ENCODE measurements at places on chromosomes 3 and 15.
A peak's percentile ranks its signal among the peaks of the same experiment; 100 is the strongest.

- DNase-seq, result no peak
Observed at GRCh38 chr15:48309740-48310139, 21.5 kb upstream of the DUT start.

- DNase-seq, result no peak
Observed at GRCh38 chr3:74001436-74001835, 376.7 kb upstream of the PDZRN3 start.

- DNase-seq, result peak; percentile 2
Observed at GRCh38 chr3:72816862-72817355, 31.3 kb downstream of the SHQ1 start.

GRCh38 chr3:10779293-10779805, 36.7 kb upstream of the SLC6A11 start:
- no peak for DNase-seq
